ENCODE measurements at places on chromosomes 4 and X.

- no peak for DNase-seq
Observed at GRCh38 chr4:154877110-154877760, 96.2 kb downstream of the RBM46 start.

GRCh38 chrX:41095908-41096307 lies 10.7 kb downstream of the USP9X start:
- DNase-seq, result no peak

DNA sequence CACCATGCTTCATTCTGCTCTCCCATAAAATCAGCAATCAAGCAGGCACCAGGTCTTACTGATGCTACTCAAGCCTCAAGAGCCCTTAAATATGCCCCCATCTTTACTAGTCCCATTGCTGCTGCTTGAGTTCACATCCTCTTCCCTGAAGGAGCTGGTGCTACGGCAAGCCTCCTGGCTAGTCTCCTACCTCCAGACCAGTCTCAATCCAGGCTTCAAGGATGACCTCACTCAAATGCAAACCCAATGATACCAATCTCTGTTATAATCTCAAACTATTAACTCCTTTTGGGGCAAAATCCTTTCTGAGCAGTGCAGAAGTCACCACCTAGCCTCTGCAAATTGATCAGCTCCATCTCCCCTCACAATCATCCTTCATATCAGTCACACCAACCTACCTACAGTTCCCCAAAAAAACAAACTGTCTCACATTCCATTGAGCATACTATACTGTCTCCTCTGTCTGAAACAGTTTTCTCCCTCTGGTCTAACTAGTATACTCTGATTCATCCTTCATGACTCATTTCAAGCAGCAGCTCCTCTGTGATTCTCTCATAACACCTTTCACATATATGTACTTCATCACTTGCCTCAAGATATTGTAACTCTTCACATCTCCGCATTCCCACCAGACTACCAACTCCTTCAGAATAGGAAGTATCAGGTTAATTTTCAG lies 30.0 kb downstream of the PAPSS1 start:
- DNase-seq, result no peak

DNA sequence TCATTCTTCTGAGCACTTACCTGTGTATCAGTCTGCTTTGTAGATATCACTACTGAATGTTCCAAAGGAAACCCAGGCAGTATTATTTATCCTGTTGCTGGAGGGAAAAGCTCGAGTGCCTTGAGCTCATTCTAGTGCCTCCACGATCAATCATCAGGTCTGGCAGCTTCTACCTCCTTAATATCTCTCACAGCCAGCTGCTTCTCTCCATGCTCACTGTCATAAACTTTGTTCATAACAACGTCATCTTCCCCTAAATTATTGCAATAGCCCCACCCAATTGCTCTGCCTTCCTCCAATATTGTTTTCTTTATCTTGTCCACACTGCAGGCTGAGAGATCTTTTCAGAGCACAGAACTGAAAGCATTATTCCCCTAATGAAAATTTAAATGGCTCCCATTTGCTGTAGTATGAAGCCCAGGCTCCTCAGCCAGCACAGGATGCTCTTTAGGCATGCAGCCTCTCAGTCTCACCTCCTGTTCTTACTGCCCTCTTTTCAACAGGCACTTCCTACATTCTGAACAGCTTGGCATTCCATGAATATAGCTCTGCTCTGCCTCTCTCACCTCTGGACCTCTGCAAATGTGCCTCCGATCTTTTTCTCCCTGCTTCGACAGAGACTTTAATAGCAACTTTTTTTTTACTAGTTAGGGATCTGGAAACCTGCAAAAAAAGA lies 504.2 kb upstream of the IGFBP7 start:
- DNase-seq, result no peak

Measured in GM10248 (cell line).